BJ (cell line): ENCODE measurements at places on chromosomes 7 and 10.

GRCh38 chr7:148723166-148723559, 24.5 kb downstream of the CUL1 start:
- no peak for DNase-seq

DNA sequence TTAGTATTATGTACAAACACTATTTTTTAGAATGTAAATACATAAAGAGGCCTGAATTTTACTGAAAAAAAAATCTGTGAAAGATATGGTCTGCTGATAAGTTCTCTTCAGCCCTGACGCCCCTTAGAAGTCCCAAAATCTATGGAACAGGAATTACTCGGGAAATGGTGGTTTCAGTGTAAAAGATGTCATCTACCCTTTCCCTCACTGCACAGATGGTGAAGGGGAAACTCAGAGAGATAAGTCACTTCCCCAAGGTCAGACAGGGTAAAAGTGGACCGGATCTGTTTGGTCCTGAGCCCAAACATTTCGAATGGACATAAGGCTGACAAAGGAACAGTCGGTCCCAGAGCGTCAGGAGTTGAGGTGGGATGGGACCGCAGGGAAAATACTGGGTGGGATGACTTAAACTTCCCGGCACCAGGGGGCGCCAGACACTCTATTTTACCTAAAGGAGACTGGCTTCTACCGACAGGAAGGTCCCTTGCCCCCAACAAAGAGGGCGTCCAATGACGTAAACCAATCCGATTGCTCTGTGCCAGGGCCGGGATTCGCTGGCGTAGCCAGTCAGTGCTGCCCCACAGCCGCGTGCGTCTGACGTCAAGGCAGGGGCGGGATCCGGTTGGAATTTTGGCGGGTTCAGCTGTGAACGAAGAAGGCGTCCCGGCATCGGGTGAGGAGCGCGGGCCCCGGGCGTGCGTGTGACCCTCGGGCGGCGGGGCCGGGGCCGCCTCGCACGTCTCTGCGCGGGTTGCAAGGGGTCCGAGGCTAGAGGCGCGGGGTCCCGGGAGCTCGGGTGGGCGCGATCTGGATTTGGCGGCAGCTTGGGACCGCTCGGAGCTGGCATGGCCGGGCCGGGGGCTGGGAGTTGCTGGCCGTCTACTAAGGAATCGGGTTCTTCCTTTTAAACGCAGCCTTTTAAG, at the start of gene MCM10:
TSS of gene MCM10 (plus strand) at position 625 of the 923 bp plus-strand sequence. CDS start 2,645 bp downstream, outside the sequence.
- peak; percentile 96 for DNase-seq

GRCh38 chr7:52635021-52635420, 400.4 kb upstream of the POM121L12 start:
- DNase-seq, result no peak

- DNase-seq, result no peak
These were observed 88.5 kb downstream of the PAXIP1 start for GRCh38 chr7:154914308-154914995.

- DNase-seq, result no peak
These were observed 12.6 kb downstream of the TWIST1 start for GRCh38 chr7:19104811-19105210.

- DNase-seq, result no peak
These were observed 49.7 kb downstream of the CCDC71L start for GRCh38 chr7:106610996-106611886.

GRCh38 chr10:8069108-8069507, 14.6 kb downstream of the GATA3 start:
- DNase-seq, result no peak

DNA sequence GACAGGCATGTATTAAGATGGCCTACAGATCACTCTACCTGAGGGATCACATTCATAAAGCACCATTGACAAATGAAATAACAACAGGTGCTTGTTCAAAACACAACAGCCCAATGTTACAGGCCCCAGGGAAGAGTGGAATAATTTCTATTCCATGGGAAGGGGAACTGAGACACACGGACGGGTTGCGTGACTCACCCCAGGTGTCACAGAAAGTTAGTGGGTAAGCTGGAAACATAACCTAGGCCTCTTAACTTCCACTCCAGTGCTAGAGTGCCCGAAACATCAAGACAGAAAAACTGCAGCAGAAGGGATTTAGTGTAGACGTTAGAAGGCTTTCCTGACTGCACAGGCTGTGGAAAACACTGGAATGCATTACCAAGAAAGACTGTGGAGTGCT, 48.3 kb downstream of the SLC37A3 start:
- DNase-seq, result no peak

- DNase-seq, result no peak
These were observed 18.8 kb downstream of the TNKS2 start for GRCh38 chr10:91816981-91817380.

- no peak for DNase-seq
These were observed 31.7 kb upstream of the ELMO1 start for GRCh38 chr7:37480041-37481031.

GRCh38 chr7:129572205-129572604, 39.3 kb upstream of the NRF1 start:
- no peak for DNase-seq

DNA sequence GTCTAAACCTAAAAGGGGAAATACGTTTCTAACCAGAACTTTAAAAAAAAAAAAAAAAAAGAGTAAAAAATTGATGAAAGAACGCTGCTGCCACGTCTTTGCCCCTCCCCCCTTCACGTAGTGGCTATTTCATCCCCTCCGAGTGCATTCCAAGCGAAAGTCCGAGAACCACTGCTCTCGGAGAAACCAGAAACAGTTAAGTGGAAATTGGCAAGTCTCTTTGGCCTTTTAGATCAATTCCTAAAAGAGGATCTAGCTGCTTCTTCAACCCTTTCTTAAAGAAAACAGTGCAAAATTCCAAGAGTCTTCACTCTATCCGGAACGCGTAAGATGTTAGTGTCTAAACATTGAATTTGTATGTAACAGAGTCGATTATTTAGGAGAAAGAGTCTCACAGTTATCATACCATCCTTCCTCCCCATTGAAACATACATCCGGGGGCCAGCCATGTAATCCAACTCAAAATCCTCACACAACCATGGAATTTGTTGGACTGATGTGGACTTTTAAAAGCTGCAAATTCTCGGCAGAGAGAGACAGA, 1.1 kb downstream of the P4HA1 start:
- DNase-seq, result no peak

DNA sequence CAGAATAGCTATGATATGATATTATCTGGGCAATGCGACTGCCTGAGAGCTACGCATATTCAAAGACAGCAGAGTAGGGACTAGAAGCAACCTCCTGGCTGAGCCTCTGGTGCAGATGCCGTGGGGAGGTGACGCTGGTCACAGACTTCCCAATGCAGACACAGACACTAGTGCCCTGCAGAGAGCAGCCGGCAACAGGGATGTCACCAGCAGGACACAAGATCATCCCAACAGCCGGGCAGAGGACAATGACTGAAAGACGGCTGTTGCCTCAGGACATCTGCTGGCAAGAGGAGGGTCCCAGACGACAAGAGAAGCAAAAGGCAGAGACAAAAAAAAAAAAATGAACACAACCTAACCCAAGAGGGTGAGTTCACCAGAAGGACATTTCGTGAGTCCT, 104.6 kb downstream of the CALN1 start:
- DNase-seq, result no peak

- no peak for DNase-seq
These were observed 2.9 kb downstream of the RAMP3 start for GRCh38 chr7:45160417-45160881.

- DNase-seq, result no peak
These were observed 789 bp downstream of the TCF7L2 start for GRCh38 chr10:112950714-112951358.

DNA sequence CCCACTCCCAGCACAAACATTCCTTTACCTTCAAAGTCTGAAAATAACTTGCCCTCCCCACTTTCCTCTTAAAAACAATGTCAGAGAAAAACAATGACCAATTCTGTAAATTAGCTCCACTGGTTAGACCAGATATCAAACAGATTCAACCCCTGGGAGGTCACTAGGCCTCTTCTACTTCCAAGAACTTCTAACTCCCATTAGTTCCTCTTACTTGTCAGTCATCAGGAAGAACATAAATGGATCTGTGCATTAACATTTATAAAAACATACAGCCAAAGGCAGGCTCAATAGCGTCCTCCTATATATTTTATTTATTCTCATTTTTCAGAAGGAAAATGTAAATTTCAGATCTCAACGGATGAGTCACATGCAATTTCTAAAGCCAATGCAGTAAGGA, 2.2 kb downstream of the ELAPOR2 start:
- no peak for DNase-seq

DNA sequence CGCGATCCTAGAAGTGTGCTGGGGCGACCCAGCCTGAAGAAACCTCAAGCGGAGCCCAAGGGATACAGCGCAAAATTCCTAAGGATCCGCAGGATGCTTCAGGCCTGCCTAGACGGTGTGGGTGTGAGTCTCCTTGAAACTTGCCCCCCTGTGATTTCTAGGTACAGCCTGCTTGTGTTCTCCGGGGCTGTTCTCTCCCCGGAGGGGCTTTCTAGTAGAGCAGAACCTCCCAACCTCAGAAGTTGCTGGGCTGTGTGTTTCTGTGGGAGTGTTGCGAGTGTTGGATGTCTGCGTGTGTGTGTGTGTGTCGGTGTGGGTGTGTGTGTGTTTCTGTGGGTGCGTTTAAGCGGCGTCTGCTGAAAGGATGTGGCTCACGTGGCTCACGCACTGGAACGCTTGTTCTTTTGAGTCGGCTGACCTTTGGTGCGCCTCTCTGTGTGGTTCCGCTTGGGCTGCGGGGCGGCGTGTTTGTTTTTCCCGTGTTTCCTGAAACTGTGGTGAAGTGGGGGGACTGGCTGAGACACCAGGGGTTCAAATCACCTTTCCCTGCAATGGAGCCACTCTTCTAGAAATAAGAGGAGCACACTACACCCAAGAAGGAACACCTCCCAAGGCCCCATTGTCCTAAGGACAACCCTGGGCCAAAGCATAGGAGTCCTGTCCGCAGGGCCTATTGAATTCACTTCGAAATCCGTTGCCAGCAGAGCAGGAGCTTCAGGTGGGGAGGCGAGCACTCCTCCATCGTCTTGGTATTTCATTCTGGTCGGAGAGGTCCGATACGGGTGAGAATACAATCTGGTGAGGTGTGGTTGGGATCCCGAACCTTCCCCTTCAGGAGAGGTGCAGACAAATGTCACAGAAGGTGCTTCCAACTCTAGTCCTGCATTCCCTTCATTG, 25.1 kb upstream of the ZNF273 start:
- DNase-seq, result no peak
